ENCODE measurements at places on chromosomes 1 and 21.

DNA sequence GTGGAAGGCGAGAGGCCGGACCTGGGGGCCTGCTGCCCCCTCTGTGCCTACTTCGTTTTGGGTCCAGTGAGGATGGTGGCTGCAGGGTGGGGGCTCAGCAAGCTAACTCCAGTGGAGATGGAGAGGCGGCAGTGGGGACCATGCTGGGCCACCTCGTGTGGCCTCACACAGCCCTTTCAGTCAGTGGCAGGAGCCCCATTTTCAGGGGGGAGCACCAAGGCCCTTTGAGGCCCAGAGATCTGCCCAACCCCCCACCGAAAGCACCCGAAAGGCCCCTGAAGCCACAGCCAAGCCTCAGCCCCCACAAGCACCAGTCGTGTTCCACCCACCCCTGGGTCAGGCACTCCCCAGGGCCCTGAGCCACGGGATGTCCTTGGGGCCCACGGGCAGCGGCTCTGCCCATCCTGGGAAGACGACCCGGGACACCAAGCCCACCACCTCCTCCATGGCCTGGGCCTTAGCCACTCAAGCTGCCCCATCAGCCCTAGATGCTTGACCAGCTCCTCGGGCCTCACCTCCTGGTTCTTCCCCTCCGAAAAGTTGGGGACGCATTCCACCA lies 345 bp downstream of the FTCD start:
- no peak for DNase-seq

- DNase-seq: no peak
Measured at GRCh38 chr21:40140675-40141074, 273.4 kb downstream of the PCP4 start.

DNA sequence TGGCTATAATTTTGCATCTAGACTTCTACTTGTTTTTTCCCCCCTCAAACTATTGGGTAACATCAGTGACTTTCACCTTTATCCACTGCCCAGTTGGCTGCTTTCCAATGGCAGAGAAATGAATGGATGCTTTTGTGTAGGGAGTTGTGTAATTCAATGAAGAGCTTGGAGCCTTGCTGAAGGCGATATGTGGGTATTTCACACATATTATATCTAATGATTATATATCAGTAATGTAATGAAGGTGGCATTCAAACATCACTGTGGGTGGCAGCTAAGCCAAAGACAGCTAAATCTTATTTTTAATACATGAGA lies 81.2 kb downstream of the TGFB2 start:
- peak; percentile 65 for DNase-seq

DNA sequence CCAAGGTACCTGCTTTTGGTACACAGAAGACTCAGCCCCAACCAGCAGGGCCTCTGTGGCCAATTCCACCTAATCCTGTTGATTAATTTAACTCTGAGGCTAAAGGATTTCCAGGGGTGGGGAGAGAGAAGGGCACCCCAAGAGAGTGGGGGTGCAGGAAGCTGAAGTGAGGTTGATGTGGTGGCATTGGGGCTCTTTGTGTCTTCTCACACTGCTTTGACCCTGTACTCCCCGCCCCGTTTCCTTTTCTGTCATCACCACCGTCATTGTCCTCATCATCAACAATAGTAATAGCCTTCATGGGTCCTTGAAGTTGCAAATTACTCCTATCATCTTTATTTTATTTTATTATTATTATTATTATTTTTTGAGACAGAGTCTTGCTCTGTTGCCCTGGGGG lies 55.9 kb downstream of the PAX7 start:
- no peak for DNase-seq

DNA sequence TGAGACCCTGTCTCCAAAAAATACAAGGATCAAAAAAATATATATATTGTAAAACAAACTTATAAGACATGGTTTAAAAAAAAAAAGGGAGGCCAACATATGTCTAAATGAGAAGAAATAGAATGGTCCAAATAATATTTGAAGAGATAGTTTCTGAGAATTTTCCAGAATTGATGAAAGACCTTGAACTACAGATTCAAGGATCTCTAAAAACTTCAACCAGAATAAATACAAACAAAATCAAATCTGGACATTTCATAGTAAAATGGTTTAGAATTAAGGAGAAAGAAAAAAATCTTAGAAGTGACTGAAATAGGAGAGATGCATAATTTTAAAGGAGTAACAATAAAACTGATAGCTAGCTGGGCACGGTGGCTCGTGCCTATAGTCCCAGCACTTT lies 45.5 kb upstream of the RCOR3 start:
- no peak for DNase-seq

- peak; percentile 66 for DNase-seq
Measured at GRCh38 chr1:237759377-237759776, 131.3 kb downstream of the ZP4 start.

- DNase-seq: no peak
Measured at GRCh38 chr1:51285055-51285454, 45.3 kb downstream of the TTC39A start.

DNA sequence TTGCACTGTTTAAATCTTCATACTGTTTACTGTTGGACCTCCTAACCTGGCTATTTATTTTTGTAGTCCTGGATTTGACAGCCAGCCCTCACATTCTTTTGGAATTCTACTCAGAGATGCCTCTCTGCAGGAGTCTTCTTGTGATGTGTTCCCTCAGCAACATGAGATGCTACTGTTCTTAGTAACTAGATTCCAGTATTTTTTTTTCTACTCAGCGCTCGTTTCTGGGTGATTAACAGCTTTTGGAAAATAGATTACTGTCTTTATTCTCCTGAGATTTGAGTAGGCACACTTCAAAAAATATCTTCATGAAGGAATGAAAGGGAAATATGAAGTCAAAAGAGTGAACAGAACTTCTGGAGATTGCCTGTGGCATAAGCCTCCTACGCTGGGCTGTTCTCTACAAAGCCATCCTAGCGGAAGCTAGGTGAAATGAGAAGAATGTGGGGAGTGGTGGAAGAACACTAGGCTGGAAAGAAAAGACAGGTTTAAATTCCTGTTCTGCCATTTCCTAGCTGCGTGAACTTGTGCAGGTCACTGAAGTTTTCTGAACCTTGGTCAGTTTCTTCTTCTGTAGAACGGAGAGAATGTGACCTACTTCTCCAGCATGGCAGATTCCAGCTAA lies 75.9 kb downstream of the LRRC8C start:
- peak; percentile 67 for DNase-seq

DNA sequence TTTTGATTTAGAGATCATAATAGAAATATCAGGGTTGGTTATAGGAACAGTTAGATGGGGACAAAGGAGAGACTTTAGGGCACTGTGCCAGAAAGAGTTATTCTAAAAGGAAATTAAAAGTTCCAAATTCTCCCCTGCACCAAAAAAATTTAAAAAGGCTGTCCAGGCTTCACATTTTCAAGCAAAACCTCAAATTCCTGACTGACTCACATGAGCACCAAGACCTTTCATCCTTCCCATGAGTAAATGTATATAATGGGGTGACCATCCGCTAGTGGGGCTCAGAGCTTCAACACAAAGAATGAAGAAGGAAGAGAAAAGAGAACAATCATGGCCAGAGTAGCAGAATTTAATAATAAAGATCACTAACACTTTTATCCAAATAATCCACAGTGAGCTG lies 131.6 kb upstream of the MROH9 start:
- no peak for DNase-seq

GRCh38 chr1:228743405-228743804 lies 8.1 kb downstream of the RHOU start:
- no peak for DNase-seq

- peak; percentile 2 for DNase-seq
Measured at GRCh38 chr1:241749945-241750695, 97.9 kb upstream of the EXO1 start.

- peak; percentile 28 for DNase-seq
Measured at GRCh38 chr1:109794319-109795132, 30.8 kb upstream of the EPS8L3 start.

DNA sequence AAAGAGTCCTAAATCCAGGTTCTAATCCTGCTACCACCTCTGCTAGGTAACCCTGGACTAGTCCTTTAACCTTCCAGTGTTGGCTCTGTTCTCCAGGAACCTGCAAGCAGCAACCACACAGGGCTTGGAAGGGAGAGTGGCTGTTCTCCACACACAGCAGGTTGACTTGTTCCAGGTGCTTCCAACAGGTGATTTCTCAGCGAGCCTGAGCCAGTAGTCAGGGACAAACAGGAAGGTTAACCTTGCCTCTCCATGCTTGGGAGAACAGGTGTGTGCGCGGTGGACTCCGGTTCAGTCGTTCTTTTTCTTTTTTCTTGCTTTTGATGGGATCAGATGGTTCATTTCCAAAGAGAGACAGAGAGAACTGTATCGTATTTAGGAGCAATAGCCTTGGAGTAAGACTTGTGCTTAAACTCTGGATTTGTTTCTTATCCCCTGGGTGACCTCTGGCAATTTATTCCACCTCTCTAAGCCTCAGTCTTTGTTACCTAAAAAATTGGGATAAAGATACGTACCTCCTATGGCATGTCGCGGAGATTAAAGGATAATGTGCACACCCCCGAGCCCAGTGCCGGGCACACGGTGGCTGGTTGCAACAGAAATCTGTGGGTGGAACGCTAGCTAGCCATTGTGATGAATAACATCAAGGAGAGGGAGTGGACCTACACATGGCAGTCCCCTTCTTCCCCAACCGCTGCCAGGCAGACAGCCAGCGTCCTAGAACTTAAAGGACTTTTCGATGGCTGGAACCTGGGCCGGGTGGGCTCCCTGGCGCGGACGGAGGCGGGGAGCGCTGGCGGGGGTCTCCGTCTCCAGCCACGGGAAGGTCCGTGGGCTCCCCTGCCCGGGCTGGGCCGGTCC lies 583 bp upstream of the CACHD1 start:
- DNase-seq: peak; percentile 51

GRCh38 chr21:18387994-18388393 lies 15.6 kb downstream of the TMPRSS15 start:
- no peak for DNase-seq

DNA sequence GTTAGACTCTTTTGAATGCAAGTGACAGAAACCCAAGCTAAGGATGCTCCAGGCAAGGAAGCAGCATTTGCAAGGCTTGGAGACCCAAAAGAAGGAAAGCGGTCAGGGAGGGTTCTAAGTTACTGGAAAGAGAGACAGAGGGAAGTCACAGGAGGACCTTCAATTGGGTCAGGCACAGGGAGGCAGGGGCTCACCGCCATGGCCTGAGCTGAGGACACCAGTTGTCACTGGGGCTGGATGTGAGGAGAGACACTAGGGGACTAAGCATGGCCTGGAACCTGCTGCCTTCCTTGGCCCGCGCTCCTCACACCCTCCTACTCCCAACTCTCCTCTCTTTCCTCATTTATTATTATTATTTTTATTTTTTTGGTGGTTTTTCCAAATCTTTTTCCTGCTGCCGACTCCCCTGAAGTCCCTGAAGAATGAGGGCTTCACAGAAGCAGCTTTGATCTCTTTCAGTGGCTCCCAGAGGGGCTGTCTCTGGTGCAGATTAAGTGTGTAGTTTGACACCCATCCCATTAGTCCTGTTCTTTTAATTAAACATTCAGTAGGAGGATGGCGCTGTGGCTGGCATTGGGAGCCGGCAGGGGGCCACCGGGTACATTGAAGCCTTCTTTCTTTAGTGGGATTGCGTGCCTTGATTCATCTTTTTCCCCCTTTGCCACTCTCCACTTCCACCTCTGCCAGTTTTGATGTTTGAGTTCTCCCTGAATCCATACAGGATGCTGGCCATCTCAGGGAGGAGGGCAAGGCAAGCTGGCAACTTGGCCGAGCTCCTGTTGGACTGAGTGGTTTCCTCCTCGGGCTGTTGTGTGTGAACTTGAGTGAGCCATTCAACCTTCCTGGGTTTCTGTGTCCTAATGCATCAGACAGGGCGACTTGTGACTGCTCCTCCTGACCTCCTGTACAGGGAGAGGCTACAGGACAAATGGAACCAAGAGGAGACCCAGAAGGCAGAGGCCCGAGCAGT lies 59.3 kb downstream of the MDM4 start:
- no peak for DNase-seq

- DNase-seq: no peak
Measured at GRCh38 chr1:39826583-39826982, 37.9 kb upstream of the BMP8B start.

DNA sequence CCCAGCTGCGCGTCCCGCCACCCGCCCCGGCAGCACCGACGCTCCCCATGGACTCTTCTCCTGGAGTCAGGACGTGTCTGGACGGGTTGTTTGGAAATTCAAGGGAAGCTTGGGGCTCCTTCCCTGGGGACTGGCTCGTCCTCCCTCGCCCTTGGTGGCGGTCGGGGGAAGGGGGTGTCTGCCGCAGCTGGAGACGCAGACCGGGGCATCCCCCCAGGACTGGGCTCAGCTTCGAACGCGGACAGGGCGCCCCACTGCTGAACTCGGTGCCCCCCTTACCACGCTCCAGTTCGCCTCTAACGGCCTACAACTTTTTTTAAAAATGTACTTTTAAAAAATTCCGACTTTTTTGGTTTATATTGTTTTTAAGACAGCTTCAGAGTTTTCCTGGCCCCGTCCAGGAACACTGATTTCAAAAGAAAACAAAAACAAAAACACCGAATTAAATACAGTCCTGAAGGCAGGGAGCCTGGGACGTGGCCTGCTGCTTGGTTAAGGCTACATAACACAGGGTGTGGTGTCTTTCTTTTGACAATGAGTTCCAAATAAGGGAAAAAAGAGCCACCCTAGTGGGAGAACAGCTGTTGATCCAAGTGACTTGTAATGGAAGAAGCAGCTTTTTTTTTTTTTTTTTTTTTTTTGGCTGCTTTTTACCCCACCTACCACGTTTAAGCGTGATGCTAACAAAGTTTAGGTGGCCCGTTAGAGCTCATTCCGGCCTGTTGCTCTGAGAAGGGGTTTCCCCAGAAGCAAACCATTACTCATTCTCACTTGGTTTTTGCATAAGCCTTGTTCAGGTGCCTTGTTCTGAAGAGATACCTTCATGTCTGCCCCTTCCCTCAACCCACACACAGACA lies 862 bp upstream of the DIPK1A start:
- peak; percentile 89 for DNase-seq

GRCh38 chr1:200969726-200970561 lies 53.6 kb downstream of the KIF21B start:
- no peak for DNase-seq

DNA sequence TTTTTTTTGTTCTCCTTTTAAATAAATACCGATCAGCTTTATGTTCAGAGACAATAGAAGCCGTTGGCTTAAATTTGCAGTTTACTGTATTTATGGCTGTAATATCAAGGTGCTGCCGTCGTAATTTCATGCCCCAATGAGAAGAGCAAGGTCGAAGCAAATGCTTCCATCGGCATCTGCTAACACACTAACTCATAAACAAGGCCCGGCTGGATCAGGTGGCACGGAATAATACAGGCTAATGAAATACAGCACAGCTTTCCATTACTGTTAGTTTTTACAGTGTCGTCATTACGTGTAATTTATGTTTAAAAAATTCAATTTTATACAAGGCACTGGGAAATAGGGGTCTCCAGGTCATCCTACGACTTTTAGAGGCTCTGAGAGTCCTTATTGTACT lies 119.0 kb downstream of the PEX14 start:
- no peak for DNase-seq

GRCh38 chr1:33438364-33439160 lies 7.7 kb upstream of the PHC2 start:
- no peak for DNase-seq

DNA sequence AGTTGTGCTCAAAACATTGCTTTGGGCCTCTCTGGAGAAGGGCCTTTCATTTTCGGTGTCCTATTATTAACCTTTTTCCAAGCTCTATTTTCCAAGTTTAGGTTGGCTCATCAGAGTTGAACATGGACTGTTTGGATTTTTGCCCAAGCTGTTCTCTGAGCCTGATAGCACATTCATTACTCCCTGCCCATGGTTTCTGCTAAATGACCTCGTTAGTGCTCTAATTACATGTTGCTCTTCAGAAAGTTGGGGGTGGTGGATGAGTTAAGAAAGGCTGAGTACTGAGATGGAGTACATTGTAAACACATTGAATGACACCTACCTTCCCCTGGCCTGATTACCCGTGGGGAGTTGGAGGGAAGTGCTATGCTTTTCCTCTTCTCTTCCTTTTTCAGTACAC lies 38.9 kb downstream of the LMO4 start:
- DNase-seq: no peak

GRCh38 chr1:54510715-54511270 lies 37.2 kb upstream of the ACOT11 start:
- no peak for DNase-seq

Measured in kidney tubule cell (primary cell).